Fibroblast of villous mesenchyme (primary cell): ENCODE measurements at places on chromosomes 2 and 18. TPM values are rescaled to one million over a fixed set of nuclear protein-coding genes. Genes with fewer than 3 reads are reported as not detected.

The ANTXR1 gene
- total RNA-seq: 188 and 206 TPM in 2 replicates

The OTOS gene
- not detected in 2 replicates for total RNA-seq

The BCL11A gene
- total RNA-seq: 0.43 and 1.6 TPM in 2 replicates

The CXCR1 gene
- not detected in 2 replicates for total RNA-seq

The HOXD4 gene
- 5.5 and 7.8 TPM in 2 replicates for total RNA-seq

The METTL8 gene
- 14.2 and 29.8 TPM in 2 replicates for total RNA-seq

The G6PC2 gene
- not detected in 2 replicates for total RNA-seq

The GAL3ST2 gene
- under 0.01 and 0.43 TPM in 2 replicates for total RNA-seq

- no peak for DNase-seq
Measured at GRCh38 chr18:75109319-75109691, 99.6 kb downstream of the PTGR3 start.

- peak; percentile 94 for DNase-seq
Measured at GRCh38 chr2:217277646-217278398, 418.0 kb upstream of the TNP1 start.

DNA sequence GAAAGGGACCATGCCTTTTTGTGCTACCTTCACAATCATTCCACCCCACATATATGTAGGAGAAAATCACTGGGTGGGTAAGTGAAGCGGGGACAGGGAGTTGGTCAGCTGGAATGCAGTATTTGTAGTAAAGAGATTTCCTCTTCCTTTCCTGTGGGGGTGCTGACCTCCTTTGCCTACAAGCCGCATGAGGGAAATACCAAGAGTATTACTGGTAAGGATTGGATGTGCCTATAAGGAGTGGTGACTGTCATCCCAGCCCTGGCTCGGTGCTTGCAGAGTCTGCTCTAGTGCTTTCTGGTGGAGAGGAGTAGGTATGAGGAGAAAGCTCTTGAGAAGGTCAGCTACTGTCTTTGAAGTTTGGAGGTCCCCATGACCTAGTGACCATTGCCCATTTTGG, 324.6 kb downstream of the HRH4 start:
- DNase-seq: no peak

- DNase-seq: no peak
Measured at GRCh38 chr2:71907503-71907902, 240.2 kb downstream of the CYP26B1 start.

DNA sequence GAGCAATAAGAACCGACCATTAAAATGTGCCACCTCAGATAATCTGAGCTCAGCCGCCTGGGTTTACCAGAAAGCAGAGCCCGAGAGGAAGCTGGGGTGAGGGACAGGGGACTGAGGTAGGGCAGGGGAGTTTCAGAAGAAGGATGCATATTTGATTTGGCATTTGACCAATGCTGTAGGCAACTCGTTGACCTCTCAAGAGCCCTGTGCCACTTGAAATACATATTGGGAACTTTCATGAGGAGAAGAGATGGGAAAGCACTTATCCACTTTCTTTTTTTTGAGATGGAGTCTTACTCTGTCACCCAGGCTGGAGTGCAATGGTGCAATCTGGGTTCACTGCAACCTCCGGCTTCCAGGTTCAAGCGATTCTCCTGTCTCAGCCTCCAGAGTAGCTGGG, 148.4 kb upstream of the SPRED2 start:
- no peak for DNase-seq

DNA sequence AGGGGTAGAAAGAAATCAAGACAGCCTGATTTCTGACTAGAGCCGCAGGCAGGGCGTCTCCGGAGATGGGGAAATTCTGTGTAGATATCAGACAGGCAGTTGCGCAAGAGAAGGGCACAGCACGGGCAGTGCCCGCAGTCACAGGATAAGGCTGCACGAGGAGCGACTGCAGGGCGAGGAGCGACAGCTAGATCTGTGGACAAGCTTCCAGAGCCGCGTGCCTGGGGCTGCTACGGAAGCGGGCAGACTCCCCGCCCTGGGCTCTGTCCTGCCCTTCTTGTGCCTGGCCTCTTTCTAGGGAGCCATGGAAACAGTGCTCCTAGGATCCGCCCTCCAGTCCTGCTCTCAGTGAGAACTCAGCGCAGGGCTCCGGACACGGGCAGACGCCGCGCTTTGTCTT, 12.6 kb downstream of the MC5R start:
- no peak for DNase-seq

DNA sequence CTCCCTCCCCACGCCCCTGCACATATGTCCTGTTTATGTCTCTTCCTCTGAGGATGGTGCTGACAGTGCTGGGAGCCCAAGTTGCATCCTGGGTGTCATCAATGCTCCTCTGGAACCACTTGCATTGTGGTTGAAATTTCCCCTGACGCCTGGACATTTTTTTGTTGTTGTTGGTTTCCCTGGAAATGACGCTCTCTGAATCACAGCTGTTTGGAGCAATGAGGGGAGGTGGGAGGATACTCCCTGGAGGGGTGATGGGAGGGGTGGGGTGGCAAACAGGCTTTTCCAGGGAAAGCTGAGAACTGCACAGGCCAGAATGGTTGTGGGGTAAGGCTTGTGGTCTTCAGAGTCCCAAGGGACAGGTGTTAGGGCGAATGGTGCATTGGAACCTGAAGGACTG, 29.6 kb downstream of the CELF4 start:
- DNase-seq: no peak

DNA sequence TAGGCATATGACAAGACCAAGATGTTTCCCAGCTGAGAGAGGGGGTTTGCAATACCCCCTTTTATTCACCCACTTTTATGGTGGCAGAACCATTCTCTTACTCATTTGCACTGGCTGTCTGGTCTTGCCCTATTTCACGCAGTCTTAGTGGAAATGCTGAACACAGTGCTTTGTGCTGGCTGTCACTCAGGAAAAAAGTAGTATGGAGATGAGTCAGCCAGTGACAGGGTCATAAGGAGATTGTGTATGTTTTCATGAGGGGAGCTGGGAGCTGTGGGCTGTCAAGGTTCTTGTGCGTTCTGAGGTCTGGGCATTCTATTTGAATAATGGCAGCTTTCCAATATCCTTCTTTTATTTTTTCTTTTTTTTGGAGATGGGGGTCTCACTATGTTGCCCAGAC, 10.9 kb upstream of the CNRIP1 start:
- DNase-seq: peak; percentile 7

- DNase-seq: peak; percentile 34
Measured at GRCh38 chr2:36526226-36526625, 71.7 kb downstream of the FEZ2 start.

DNA sequence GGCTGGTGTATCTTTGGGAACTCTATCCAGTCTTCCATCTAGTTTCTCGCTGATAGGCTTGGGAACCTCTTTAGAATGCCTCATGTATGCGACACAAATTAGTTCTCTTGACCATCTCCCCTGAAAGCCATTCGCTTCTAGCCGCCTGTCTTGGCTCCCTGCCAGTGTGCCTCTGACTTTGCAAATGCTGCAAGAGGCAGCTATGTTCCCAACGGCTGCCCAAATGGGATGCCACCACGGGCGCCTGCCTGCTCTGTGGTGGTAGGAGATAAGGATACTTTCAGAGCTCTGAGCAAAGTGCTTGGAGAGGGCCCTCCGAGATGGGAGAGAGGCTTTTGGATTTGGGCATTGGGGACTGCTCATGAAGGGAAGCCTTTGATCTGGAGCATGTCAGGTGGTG, 77.7 kb upstream of the IGFBP5 start:
- DNase-seq: no peak

GRCh38 chr18:31274931-31275330, 43.0 kb upstream of the DSG1 start:
- DNase-seq: peak; percentile 6

GRCh38 chr2:195734395-195734794, 77.4 kb downstream of the SLC39A10 start:
- no peak for DNase-seq

GRCh38 chr18:22409445-22409844, 8.3 kb downstream of the CTAGE1 start:
- no peak for DNase-seq

GRCh38 chr2:211737282-211737681, 801.3 kb downstream of the ERBB4 start:
- DNase-seq: no peak

- no peak for DNase-seq
Measured at GRCh38 chr18:46812311-46812710, 55.5 kb upstream of the ST8SIA5 start.

- no peak for DNase-seq
Measured at GRCh38 chr2:201152517-201152916, 30.4 kb upstream of the CASP10 start.

DNA sequence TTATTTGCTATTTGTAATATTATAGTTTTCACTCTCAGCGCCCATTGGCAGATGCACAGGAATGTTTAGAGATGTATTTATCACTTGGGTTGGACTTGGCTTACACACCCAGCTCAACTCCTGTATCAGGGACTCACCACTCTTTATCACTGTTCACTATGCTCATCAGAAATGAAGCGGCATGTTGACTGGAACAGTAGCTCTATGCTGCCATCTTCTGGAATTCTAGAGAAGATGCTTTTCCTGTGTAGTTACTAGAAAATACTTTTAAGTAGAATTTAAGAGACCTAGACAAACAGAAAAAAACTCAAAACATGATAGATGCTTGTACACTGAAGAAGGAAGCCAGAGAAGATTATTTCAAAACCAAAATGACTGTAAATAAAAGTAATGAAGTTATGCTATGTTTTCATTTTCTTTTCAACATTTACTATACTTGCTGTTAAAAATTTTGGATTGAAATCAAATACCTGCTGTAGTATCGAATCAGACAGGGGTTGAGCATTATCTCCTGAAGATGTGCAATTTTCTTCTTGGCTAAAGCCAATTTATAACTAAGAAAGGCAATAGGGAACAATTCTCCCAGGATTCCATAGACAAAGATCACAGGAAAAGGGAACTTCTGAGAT, 47.4 kb upstream of the NXPH2 start:
- DNase-seq: peak; percentile 64

DNA sequence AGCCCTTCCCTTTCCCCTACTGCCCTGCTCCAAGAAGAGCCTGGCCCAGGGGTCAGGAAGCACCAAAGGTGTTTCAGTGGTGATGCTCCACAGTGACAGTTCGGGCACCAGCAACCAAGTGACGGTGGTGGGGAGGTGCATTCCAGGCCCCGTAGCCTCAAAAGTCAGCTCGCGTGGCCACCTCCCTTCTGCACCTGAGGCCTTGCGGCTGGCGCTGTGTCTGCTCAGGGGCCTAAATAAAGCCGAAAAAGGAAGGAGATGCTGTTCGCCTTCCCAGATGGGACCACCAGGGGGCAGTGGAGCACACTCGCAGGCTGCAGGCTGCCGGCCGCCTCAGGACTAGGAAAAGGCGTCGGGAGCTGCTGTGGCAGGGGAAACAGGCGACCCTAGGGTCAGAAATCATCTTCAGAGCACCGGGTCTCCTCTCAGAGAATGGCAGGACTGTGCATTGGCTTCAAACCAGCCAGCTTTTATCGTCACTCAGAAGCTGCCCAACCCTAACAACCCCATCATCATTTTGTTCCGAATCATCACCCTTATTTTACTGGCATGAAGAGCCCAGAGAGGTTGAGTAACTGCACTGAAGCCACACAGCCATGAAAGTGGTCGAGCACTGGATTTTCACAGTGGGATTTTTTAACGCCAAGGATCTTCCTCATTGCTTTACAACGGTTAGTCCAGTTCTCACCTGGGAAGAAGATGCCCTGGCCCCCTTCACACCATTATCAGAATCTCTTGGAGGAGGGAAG, 213.0 kb upstream of the CELF4 start:
- peak; percentile 1 for DNase-seq

DNA sequence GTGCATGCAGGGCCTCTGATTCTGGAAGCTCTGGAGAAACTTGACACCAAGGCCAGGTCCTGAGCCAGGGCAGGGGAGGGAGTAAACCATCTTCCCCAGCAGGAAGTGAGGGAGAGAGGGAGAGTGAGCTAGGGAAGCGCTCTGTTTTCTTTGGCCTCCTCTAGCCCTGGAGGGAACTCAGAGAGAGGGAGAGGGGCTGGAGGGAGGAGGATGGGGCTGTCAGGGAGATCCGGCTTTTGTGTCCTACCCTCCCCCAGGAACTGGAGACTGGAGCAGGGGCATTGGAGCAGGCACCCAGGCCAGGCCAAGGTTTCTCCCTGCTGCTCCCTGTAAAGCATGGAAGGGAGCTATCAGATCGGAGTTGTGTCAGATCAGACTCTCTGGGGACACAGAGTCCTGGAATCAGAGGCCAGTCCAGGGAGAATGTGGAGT, 22.7 kb upstream of the PKDCC start:
- DNase-seq: peak; percentile 50

- no peak for DNase-seq
Measured at GRCh38 chr18:52481116-52481515, 141.1 kb downstream of the DCC start.

DNA sequence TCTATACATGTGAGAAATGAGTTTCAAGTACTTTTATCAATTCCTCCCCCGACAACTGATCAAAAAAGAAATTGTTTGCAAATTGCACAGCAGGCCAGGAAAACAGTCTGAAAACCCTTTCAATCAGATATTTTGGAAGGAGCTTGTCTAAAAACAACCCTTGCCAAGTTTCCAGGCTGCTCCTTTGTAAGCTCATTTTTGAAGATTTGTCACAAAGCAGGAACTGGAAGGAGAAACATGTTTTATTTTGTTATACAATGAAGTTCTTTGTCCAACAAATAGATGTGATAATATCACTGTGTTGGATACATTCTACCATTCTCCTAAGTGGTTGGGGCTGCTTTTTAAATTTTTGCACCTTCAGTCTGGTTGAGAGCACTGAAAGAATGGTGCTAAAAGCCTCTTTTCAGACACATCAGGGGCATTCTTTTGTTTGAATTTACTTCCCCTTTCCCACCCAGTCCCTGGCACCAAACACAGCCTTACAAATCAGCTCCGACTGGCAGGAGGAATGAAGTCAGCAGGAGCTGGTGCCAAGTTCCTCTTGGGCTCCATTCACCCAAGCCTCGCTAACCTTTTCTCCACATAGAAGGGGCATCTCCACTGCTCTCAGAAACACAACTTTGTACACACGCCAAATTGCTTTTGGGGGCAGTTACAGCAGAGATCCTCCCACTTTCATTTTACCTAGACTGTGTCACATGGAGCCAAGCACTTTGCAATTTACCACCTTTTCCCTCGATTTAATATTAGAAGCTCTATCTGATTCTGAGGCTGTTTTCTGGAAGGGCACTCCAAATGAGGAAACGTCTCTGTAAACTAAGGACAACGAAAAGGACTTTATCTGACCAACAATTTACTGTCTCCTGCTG, 88.0 kb downstream of the C1D start:
- no peak for DNase-seq

DNA sequence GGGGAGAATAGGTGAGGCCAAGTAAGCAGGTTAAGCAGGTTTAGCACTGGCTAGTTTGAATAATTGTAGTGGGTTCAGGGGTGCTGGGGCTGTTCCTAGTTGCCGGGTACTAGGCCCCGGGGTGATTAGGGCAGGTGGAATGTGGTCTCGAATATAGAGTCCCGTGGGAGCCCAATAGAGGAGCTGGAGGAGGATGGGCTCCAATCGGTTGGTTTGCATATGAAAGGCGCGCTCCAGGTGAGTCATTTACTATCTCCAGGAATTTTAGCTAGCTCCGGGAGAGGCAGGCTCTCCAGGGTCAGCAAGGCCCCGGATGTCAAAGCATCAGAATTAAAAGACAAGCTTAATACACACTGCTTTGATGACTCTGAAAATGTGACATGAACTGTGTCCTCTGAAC, 304.0 kb downstream of the ZNF521 start:
- DNase-seq: no peak
